Naive thymus-derived CD8-positive, alpha-beta T cell (primary cell): ENCODE measurements at places on chromosomes 1 and 21.

DNA sequence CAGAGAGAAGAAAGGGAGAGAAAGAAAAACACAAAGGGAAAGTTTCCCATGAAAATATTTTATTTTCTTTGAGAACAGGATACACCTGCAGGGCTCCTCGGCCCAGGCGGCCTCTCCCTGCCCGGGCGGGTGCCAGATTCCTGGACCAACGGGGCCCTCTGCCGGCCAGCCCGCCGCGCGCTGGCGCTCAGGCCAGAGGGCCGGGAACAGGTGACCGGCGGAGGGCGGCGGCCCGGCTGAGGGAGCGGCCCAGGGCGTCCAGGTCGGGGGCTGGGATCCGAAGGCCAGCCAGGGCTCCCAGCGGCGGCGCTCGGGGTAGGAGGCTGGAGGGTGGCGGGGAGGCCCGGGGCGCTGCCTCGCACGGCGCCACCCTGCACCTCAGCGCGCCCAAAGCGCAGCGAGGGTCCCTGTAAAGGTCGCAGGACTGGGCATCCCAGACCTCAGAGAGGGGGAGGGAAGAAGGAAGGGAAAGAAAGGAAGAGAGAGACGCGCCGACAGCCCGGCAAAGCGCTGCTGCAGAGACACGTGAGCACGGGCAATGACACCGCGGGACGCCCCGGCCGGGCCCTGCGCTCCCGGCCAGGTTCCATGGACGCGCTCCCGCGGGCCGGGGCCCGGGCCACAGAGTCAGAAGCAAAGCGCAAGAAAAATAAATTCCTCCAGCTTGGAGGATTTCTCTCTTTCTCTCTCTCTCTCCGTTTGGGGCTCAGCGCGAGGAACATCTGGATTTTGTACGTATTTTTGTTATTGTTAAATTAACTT is 927 bp downstream of the WNT9A start:
- DNase-seq, result peak; percentile 59

- no peak for DNase-seq
Measured at GRCh38 chr1:227855687-227856086, 40.2 kb downstream of the PRSS38 start.

DNA sequence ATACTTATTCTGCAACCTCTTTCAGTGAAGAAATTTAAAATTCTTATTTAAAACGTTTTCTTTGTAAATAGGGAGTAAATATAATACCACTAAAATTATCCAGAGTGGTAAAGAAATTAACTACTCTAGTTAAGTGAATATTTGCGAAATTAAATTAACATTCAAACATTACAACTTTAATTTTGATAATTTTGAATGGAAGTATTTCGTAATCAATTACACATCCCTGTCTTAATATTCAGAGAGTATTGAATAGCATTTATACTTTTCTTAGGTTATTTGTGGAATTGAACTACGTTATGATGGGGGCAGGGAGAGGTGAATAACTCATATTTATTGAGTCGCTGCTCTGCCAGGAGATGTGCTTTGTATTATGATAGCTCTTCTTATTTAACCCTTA is 96.3 kb upstream of the KIF26B start:
- DNase-seq, result no peak

DNA sequence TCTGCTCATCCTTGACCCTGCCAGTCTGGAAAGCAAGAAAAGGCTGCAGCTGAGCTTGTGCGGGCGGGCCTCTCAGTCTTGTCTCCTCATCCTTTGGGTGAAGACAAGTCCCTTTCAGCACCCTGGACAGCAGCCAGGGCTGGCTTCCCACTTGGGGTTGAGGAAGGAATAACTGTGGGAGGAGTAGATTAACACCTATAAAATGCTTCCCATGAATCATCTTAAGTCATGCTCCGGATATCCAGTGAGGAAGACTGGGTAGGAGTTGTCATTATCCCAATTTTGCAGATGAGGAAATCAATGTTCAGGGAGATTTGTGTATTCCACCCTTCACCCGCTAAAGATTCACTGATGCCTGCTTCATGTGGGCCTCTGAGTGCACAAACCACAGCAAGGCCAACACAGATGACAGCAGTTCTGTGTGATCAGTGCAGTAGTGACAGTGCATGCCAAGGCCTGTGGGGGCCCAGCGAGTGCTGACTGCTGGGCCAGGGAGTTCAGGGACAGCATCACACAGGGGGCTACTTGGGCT is 20.1 kb upstream of the COL16A1 start:
- DNase-seq, result no peak

- DNase-seq, result no peak
Measured at GRCh38 chr1:13582713-13583443, 754 bp upstream of the PDPN start.

DNA sequence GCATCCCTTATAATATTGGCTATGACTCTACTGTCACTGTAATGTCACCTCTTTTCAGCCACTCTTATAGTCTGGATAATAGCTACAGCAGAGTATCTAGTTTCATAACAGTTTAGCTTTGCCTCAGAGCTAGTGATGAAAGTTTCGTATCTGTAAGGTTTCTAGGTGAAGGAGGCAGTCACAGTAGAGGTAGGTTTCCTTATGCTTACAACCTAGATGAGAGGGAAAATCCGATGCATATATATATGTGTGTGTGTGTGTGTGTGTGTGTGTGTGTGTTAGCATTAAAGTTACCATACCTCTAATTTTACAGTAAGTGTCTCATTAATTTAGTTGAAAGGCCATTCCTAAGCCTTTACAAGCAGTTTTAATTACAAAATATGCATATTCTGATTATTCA is 2.2 kb upstream of the TOR1AIP2 start:
- no peak for DNase-seq

DNA sequence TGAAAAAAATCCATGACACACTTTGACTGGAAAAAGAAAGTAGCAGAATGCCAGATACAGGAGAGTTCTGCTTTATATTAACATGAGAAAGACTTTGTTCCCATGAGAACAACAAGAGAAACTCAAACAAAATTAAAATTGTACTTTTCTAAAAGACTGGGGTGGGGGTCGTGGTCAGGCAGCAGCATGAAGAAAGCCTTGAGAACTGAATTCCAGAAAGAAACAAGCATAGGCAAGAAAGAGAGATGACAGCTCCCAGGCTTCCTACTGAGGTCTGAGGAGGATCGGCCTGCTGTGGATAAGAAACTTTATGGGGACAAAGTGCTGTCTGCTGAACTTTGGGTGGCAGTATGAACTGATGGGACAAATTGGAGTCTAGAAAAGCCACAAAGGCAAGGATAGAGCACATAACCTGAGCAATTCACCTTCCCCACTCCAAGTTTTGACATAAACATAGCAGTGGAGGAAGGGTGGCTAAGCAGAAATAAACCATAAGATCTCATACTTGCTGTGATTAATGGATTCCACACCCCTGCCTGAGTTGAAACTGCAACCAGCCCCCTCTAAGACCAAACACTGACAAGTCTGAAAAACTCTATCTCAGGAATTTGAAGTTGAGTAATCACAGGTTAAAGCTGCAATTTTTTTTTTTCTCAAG is 43.7 kb downstream of the COL6A1 start:
- no peak for DNase-seq

- no peak for DNase-seq
Measured at GRCh38 chr1:206744683-206745082, 25.9 kb upstream of the IL19 start.

- DNase-seq, result no peak
Measured at GRCh38 chr21:43273016-43273707, 104.4 kb downstream of the CRYAA start.

DNA sequence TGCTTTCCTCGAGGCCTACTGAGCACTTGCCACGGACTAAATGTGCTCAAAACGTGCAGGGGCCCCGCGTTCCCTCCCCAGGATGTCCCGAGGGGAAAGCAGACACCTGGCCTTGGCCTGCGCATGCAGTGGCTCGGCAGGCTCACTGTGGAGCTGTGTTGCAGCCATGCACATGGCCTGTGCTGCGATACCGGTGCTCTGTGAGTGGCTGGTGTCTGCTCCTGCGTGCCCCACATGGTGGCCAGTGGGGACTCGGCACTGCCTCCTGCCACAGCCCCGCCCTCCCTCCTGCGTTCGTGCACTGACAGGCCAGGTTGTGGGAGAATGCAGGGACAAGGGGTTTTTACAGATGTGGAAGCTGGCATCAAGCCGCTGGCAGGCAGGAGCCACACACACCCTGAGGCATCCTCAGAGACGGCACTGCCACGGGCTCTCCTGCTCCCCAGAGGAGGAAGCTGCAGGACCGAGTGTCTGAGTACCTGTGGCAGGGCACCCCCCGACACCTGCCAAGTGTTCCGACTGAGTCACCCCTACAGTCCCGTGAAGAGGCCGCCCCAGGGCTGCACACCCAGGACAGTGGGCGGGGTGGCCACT is 16.9 kb upstream of the PTTG1IP start:
- peak; percentile 57 for DNase-seq

GRCh38 chr1:41101076-41101475 is 79.6 kb upstream of the SLFNL1 start:
- no peak for DNase-seq

DNA sequence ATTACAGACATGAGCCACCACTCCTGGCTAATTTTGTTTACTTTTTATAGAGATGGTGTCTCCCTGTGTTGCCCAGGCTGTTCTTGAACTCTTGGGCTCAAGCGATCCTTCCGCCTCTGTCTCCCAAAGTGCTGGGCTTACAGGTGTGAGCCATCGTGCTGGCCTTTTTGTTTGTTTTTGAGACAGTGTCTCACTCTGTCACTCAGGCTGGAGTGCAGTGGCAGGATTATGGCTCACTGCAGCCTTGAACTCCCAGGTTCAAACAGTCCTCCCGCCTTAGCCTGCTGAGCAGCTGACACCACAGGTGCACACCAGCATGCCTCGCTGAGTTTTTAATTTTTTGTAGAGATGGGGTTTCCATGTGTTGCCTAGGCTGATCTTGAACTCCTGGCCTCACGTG is 49.1 kb downstream of the ADARB1 start:
- DNase-seq, result no peak

GRCh38 chr1:203480525-203481084 is 5.0 kb downstream of the PRELP start:
- no peak for DNase-seq
